Tibial nerve (tissue), 4 donors: ENCODE measurements at places on chromosomes 7 and 10. TPM values are rescaled to one million over a fixed set of nuclear protein-coding genes. Genes with fewer than 3 reads are reported as not detected.

DNA sequence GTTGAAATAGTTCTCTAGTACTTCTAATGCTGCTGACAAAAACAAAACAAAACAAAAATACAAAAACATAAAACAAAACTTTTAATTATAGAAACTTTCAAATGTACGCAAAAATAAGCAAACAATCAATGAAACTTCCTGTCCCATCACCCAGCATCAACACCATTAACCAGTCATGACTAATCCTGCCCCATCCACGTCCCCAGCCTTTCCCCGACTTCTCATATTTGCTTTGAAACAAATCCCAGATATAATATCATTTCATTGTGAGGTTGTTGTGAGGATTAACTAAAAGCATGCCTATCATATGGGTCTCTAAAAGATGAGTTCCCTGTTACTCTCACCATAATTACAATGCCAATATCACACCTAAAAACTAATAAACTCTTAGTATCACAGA is 55.7 kb downstream of the CSTF2T start:
- H3K4me3 ChIP-seq = no peak overlapping the region
- no peaks in the 10 kb centered on the region for H3K4me1 ChIP-seq
- H3K36me3 ChIP-seq = no peaks in the 10 kb centered on the region
- no peak overlapping the region for H3K27ac ChIP-seq
- DNase-seq = no peak

GRCh38 chr10:7666253-7667023 is at the start of gene ITIH5:
Gene ITIH5, minus strand, starts transcription at chr10:7666966. Its CDS starts 74 bp downstream, at chr10:7666892.
- peak within 1 kb of the TSS; percentile 55 for H3K4me3 ChIP-seq
- H3K36me3 ChIP-seq = no peaks in the 10 kb centered on the region
- H3K27me3 ChIP-seq = peaks cover 14% of the 10 kb centered on the region
- no peak for DNase-seq

DNA sequence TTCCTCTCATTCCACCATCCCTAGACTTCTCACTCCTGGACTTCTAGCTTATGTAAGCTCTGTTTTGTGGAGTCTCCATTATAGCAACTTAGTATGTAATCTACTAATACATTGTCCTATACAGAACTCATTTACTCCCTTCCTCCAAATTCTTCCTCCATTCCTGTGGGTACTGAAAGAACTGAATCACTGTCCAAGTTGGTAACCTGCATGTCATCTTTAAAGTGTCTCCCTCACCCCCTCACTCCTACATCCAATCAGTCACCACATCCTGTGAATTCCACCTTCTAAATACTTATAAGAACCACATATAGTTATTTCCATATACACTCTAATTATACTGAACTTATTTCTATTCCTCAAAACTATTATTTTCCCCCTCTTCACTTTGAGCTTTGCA is 20.3 kb downstream of the AASS start:
- no peak for DNase-seq
- no peaks in the 10 kb centered on the region for H3K4me1 ChIP-seq
- no peaks in the 10 kb centered on the region for H3K27me3 ChIP-seq
- H3K4me3 ChIP-seq = no peak overlapping the region
- H3K27ac ChIP-seq = no peak overlapping the region
- H3K36me3 ChIP-seq = no peaks in the 10 kb centered on the region

Gene PRXL2A
- 176 TPM for total RNA-seq

Gene UPK3BL2
- total RNA-seq = 10.0 TPM
